ENCODE measurements at places on chromosomes 7 and 10.

GRCh38 chr10:49113741-49114141, 1.6 kb downstream of the VSTM4 start:
- DNase-seq, result no peak

DNA sequence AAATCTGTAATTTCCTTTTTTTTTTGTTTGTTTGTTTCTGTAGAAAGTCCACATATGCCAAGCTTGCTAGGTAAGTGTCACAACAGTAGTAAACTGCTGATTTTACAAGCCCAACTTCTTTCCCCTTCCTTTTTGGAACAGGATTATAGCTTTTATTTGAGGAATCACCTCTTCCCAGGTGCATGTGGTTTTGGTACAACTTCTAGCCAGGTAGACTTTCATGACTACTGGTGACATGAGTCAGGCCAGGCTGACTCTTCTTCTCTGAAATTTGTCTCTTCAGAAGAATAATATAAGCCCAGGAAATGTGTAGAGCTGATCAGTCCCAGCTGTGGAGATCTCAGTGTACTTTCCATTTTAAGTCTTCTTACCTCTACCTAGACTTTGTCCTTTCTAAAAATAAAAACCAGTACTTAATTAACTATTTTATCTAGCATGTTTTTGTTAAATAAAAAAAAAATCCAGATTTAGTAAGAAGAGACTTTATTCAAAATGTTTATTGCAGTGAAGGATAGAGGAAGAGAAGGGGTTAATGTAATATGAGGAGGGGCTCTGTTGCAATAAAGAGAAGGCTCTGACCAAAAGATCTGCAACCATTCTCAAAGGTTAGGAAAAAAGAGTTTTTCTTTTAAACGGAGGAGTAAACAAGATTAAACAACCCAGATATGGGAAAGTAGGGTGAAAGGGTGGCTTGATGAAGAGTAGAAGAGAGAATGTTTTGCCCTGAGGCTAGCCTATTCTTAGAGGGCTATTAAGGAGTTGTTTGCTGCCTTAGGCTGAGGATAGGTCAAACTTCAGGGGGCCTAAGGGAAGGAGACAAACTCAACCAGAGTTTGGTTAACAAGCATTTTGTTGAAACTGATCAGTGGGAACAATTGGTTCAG, 664.2 kb downstream of the SORCS1 start:
- DNase-seq, result no peak

DNA sequence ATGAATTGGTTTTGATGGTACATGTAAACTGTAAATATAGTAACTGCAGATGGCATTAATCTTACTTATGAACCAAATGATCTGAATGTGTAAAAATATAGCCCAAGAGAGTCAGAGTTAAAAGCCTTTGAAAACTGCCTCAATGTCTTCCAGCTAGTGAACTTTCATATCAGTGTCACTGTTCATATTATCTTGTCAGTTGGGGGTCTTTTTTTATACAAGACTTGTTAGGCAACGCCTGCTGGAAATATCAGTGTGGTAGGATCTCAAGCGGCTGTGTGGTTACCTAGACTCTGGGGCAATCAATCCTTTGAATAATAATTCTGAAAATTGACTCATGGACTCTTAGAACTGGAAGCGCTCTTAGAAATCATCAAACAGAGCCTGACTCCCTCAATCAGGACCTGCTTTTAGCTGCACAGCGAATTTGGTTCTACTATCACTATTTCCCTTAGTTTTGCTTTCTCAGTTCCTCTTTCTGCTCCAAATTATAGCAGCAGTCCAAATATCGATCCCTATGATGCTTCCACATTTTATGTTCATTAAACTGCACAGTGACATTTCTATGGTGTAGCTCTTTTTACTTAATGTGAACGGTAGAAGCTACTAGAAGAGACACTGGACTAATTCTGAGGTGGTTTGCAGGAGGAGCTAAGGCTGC, 100.1 kb upstream of the COL1A2 start:
- DNase-seq, result no peak

- no peak for DNase-seq
Measured at GRCh38 chr10:120505056-120505455, 48.0 kb downstream of the PLPP4 start.

DNA sequence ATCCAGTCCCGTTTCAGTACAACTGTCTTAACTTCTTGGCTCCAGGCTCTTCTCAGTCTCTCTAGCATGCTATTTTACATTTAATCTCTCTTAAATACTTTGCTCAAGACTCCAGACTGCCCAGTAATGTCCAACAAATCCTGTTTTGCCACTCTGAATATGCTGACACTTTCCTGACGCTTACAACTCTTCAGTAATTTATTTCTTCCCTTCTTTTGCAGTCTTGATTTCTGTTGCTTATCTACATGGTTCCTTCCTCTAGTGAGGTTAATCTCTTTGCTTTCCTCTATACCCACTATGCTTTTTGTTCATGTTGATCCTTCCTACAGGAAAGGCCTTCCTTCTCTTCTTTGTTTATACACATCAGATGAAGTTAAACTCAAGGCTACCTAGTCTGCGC, 23.7 kb downstream of the UMAD1 start:
- DNase-seq, result no peak

DNA sequence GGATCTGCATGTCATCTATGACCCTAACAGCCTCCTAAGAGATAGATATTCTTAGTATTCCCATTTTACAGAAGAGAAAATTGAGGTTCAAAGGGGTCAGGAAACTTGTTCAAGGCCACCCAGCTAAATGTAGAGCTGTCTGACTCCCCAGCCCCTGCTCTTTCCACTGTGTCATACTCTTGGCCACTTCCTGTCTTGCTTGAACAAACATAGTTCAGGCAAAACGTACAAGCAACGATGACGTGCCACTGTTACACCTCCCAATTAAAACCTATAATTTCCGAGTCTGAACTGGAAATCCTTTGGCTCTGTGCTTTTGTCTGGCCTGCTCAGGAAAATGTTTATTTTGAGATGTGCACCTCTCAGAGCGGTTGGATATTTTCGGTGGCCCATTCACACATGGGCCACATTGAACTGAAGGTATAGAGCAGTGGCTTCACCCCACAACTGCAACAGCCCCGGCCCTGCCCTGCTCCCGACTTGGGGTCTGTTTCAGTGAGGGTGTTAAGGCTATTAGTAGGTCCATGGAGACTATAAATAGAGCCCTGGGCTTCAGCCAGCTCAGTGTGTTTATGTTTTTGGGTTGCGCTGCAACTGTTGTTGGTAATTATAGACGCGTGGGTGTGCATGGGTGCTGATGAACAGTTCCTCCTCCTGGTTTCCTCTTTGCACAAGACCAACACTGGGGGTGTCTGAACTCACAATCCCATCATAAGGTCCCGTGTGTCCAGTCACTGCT, 172.3 kb upstream of the ADO start:
- DNase-seq, result no peak

DNA sequence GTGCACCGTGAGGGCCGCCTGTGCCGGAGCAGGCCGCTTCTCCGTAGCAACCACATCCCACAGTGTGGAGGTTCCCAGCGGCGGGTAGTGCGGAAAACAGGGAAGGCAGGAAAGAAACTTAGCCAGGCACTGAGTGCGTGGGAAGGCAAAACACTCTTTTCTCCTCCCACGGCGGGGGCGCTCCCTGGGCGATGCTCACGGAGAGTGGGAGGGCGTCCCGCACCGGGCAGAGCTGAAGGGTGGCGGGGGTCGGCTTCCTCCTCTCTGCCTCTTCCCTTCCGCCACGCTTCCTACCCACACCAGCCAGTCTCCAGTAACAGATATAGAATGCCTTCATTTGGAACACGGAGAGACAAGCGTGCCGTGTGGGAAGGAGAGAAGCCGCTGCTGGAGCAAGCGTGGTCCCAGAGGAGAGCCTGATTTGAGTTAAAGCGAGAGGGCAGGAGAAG, 252.5 kb downstream of the PAXIP1 start:
- no peak for DNase-seq

DNA sequence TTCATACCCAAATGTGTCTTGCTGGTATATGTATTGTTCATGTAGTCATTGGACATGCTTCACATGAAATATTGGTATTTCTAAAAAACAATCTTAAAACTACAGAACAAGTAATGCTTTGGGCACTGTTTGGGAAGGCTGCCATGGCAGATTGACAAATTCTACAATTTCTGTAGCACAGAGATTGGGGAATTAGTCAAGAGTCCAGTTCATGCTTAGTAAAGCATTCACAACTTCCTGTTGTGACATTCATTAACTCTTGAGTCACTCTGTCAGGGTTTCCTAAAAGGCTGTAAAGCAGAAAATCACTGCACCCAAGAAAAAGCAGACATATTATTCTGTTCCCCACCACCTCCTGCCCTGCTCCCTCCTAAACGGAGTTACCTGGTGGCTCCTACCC, 398.9 kb downstream of the PHTF2 start:
- no peak for DNase-seq

- DNase-seq, result no peak
Measured at GRCh38 chr10:130160775-130161174, 24.6 kb downstream of the GLRX3 start.

DNA sequence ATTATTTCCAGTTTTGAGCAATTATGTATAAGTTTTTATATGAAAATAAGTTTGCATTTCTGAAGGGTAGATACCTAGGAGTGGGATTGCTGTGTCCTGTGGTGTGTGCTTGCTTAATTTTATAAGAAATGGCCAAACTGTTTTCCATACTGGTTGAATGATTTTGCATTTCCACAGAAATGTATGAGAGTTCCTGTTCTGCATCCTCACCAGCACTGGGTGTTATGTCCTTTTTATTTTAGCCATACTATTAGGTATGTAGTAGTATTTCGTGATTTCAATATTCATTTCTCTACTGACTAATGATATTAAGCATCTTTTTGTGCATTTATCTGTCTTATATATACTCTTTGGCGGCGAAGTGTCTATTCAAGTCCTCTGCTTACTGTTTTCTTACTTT, 22.3 kb downstream of the CAPZA2 start:
- DNase-seq, result no peak

DNA sequence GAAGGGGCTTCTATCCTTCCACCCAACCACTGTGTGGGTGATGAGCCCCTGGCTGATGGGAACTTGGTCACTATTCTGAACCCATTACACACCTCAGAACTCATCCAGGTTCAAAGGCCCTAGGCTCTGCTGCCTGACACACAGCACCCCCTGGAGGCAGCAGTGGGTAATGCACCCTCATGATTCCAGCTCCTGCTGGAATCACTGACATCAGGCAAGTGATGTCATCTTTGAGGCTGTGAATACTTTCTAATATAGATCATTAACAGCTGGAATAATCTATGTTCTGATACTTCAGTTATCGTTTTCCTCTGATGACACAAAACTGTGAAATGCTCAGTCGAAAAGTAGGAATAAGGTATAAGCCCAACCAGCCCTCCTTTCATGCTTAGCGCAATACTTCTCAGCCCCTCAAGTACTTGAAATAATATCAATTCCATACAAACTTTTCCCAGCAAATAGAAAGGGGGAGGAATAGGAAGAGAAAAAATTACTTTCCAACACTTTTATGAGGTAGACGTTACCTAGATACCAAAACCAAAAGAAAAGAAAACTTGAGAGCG, 7.5 kb upstream of the RBP3 start:
- peak; percentile 66 for DNase-seq

DNA sequence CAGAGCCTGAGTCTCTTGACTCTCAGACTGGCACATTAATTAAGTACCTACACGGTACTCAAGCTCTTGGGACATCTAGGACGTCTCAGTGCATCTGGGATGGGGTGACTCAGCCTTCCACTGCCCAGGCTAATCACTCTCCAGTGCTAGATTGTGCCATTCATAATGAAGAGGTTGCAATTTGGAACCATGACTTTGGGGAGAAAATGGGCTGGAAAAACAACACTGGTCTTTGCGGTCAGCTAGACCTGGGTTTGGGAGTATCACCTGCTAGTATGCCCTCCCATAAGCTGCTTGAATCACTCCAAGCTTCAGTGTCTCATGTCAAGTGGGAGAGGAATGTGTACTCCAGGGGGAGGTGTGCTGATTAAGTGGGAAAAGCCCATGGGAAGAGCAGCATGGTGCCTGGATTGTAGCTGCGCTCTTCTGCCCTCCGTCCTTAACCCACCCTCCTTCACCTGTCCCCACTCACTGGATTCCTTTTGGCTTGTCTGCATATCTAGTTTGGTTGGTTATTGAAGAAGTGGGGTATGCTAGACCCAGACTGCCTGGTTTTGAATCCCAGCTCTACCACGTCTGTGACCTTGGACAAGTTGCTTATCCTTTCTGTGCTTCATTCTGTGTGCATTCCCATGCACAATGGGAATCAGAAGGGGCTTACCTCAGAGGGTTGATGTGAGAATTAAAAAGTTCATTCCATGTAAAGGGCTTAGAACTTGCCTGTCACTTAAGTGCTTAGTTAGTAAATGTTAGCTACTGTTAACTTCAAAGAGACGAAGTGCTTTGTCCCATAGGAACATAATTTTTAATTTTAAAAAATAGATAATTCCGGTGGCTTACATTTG, 3.8 kb downstream of the NFE2L3 start:
- DNase-seq, result no peak
